ENCODE measurements at places on chromosomes 4 and X.

DNA sequence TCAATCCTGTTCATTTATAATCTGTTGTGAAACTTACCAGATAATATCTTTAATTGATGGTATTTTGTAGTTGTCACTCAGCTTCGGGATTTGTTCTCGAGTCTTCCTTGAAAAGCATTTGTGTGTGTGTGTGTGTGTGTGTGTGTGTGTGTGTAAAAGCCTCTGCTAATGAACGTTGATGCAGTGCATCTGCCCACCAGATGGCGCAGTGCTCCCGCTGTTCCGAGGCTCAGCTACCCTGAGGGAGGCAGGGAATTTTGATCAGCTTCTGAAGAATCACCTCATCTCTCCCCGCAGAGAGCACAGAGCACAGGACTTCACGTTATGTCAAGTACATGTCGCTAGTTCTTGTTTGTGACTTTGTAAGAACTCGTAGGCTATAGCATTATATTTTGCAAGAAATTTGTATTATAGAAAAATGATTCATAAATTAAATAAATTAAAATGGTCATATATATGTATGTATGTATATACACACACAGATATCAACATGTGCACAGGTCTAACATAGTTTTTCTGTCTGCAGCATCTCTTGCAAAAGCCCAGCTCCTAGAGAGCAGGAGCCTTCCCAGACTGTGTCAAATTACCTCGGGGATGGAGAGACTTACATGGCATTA is 316.7 kb upstream of the IGFBP7 start:
- H3K4me3 ChIP-seq, result no peak overlapping the region
- H3K27ac ChIP-seq, result no peak overlapping the region

DNA sequence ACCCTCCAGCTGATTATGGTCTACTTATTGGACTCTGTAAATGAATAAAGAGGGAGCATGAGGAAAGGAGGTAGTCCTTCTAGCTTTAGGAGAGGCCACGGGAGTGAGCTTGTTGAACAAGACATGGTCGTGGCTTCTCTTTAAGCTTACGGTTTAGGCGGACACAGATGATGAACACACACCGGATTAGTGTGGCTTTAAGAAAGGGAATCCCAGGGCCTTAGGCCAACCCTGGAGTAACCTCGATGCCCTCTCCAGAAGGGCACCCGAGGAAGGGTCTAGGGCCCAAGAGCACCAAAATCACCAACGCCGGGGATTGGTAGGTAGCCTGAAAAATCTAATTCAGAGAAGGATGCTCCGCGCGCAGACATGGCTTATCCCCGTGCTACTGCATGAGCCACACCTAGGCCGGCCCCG is 39.4 kb downstream of the ERVMER34-1 start:
- H3K4me3 ChIP-seq, result peak overlapping the region; percentile 75
- peak overlapping the region; percentile 33 for H3K27ac ChIP-seq
- peaks cover 6% of the 10 kb centered on the region for H3K4me1 ChIP-seq

- H3K36me3 ChIP-seq, result no peaks in the 10 kb centered on the region
- H3K27me3 ChIP-seq, result no peaks in the 10 kb centered on the region
- H3K4me3 ChIP-seq, result no peak overlapping the region
- H3K4me1 ChIP-seq, result no peaks in the 10 kb centered on the region
- no peak for DNase-seq
These were observed 70.0 kb upstream of the RLIM start for GRCh38 chrX:74684466-74684865.

DNA sequence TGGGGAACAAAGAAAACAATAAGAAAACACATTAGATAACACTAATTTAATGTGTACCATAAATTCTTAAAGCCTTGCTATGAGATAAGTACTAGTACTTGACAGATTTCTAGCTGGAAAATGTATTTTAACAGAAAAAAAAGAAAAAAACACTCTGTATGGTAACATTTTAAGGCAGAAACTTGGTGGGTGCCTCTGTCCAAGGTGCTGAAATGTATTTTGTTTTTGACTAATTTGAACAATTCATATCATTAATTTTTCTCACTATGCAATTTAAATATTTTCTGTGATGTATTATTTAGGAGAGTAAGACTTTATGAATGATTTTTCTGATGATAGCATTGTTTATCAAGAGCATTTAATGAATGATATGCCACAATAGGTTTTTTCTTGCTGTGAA is 107.5 kb downstream of the GABRG1 start:
- H3K36me3 ChIP-seq, result no peaks in the 10 kb centered on the region
- no peak overlapping the region for H3K4me3 ChIP-seq
- no peaks in the 10 kb centered on the region for H3K27me3 ChIP-seq
- no peak overlapping the region for H3K27ac ChIP-seq
- H3K4me1 ChIP-seq, result no peaks in the 10 kb centered on the region

GRCh38 chrX:95678679-95679078 is 1006.0 kb upstream of the DIAPH2 start:
- H3K36me3 ChIP-seq, result no peaks in the 10 kb centered on the region
- H3K27me3 ChIP-seq, result no peaks in the 10 kb centered on the region
- H3K4me3 ChIP-seq, result no peak overlapping the region

DNA sequence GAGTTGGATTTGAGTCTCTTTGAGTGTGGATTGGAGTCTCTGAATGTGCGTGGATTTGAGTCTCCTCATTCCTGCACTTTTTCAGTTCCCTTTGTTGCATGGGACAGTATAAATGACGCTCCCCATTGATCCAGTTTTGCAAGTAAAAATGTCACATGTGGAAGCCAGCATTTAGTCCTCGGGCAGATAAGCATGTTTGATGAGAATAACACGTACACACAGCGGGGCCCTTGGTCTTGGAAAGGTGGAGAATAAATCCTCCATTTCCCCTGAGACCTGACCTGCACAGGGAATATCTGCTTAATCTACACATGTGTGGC is 8.1 kb downstream of the P2RY8 start:
- H3K27me3 ChIP-seq, result no peaks in the 10 kb centered on the region
- no peak overlapping the region for H3K4me3 ChIP-seq
- no peak overlapping the region for H3K27ac ChIP-seq

- DNase-seq, result no peak
- H3K27me3 ChIP-seq, result no peaks in the 10 kb centered on the region
- no peak overlapping the region for H3K4me3 ChIP-seq
- no peaks in the 10 kb centered on the region for H3K4me1 ChIP-seq
- H3K27ac ChIP-seq, result no peak overlapping the region
- H3K36me3 ChIP-seq, result no peaks in the 10 kb centered on the region
These were observed 983.7 kb upstream of the PABPC4L start for GRCh38 chr4:135185256-135185655.

DNA sequence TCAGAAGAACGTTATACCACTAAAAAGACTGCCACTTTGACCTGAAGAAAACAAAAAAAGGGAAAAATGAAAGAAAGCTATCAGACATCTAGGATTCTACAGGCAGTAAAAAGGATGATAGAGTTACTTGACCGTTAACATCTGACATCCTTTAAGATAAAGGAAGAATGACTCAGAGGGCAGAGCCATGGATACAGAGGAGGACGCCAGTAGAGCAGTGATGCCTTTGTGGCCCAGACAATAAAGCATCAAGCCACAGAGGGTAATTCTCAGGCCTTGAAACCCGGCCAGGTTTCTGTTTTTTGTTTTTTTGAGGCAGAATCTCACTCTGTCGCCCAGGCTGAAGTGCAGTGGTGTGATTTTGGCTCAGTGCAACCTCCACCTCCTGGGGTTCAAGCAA is 9.5 kb upstream of the BEX1 start:
- DNase-seq, result no peak
- H3K27ac ChIP-seq, result no peak overlapping the region
- H3K4me1 ChIP-seq, result no peaks in the 10 kb centered on the region

DNA sequence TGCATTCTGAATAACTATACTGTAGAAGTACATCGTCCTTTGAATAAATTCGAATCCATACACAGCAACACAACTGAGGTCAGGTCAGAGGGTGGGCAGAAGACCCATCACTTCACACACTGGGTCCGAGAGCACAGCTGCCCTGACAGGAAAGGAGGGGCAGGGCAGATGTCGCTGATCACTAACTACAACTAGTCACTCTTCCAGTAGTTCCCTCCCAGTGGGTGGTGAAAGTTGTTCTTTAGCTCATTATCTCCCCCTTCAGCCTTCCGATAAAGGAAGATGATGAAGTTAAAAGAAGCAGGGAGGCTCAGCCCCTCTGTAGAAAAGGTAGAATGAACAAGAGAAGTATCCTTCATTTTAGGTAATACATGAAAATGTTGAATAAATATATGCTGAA is 278.9 kb downstream of the INPP4B start:
- DNase-seq, result no peak
- H3K36me3 ChIP-seq, result no peaks in the 10 kb centered on the region
- no peak overlapping the region for H3K4me3 ChIP-seq
- H3K4me1 ChIP-seq, result no peaks in the 10 kb centered on the region
- H3K27ac ChIP-seq, result no peak overlapping the region

DNA sequence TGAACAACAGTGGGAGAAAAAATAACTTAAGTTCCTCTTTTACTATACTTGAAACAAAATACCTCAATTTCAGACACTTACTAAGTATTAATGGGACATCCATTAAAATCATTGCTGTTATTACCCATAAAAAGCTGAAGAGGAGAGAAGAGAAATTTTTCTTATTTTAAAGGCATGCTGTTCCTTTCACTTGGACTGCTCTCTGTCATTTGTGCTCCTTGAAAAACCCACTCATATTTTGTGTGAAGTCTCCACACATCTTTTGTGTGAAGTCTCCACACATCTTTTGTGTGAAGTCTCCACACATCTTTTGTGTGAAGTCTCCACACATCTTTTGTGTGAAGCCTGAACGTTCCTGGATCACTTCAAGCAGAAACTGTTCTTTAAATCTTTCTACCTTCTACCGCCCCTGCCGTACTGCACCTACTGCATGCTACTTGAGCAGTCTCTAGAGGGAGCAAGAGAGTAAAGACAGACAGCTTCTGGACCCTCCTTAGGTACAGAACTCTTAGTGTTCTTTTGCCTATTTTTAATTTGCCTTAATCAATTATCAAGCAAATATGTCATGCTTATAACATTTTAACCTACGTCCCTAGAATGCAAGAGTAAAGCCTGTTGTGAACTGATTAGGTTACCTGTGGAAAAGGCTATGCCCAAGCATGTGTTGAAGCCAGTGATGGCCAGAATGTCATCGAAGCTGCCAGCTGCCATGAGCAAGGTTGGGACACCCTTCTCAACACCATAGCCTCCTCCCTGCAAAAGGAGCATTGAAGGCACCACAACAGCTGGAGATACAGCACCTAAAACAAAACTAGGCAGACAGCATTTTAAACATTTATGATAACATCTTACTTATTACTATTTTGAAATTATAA is 27.1 kb upstream of the SLC9B1 start:
- H3K36me3 ChIP-seq, result no peaks in the 10 kb centered on the region
- DNase-seq, result no peak
- H3K27ac ChIP-seq, result no peak overlapping the region
- no peaks in the 10 kb centered on the region for H3K4me1 ChIP-seq

DNA sequence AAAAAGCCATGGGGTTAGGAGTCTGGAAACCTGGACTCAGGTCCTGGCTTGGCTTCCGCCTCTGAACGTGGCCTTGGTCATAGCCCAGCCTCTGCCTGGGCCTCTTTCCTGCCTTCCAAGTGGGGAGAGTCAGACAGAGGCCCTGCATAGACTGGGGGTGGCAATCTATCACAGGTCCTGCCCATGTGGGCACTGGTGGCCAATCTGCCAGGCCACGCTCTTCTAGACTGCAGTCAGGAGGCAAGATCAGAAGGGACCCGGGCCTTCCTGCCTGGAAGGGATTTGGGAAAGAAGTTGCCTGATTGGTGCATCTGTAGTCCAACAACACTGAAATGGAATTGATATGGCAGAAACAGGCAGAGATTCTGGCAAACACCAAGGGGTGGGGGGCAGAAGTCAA is 46.1 kb downstream of the CNGA2 start:
- H3K27me3 ChIP-seq, result no peaks in the 10 kb centered on the region
- no peak overlapping the region for H3K27ac ChIP-seq
- no peak overlapping the region for H3K4me3 ChIP-seq

DNA sequence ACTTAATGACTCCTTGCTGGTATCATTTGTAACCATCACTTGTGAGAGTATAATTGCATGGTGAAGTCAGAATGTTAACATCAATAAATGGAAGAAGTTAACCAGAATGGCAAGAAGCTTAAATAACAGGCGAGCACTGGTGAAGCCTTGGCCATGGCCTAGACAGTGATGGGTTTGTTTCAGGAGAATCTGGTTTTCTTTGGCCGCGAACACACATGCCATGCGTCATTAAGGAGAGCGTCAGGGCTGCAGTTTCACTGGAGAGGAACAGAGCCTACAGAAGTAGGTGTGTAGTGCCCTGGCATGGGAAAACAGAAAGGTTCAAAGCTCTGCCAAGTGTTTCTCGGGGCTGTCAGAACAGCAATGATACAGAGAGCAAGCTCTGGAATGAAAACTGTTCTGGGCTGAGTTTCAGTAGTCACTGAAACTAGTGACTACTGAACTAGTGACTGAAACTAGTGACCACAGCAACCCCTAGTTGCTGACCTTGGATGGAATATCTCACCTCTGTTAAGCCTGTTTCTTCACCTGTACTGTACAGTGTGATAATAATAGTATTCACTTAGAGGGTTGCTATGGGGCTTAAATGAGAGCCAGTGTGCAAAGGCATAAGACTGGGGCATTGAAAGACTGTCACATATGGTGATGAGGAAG is 93.8 kb downstream of the C4orf51 start:
- H3K36me3 ChIP-seq, result no peaks in the 10 kb centered on the region
- no peak overlapping the region for H3K4me3 ChIP-seq
- H3K27ac ChIP-seq, result no peak overlapping the region
- H3K27me3 ChIP-seq, result no peaks in the 10 kb centered on the region
- peaks cover 9% of the 10 kb centered on the region for H3K4me1 ChIP-seq

DNA sequence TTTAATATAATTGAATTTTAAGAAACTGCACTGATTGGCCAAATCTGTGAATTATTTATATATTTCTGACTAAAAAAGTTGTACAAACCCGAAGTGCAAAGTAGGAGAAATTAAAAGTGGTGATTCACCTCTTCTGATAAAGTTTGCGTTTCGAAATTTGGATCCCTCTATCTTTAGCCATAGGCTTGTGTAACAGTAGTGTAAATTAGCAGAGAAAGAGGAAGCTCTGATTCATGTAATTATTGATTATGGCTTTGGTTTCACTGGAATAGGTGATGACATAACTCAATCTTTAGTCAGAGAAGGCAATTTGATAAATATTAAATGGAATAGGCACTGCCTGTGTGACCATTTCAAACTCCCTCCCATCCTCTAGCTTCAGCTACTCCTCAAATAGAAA is 717.8 kb upstream of the PCDH7 start:
- no peak overlapping the region for H3K27ac ChIP-seq
- H3K4me3 ChIP-seq, result no peak overlapping the region
- DNase-seq, result no peak
- no peaks in the 10 kb centered on the region for H3K27me3 ChIP-seq

DNA sequence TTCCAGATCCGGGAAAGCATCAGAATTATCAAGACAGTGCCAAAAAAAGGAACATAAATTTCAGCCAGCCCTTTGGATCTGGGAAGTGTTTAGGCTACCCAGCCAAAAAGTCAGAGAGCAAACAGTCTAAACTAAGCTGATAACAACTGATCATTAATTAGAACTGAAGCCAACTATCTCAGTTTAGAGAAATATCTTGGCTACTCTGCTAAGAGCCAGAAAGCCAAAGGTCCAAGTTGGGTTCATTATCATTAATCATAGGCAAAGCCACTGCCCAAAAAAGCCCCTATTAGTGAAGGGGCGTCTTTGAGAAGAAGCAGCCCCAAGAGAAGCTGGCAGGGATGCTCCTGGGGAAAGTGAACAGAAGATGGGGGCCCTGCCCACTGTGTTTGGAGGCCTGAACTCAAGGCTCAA is 37.0 kb upstream of the SHISA3 start:
- H3K27ac ChIP-seq, result peak overlapping the region; percentile 50
- H3K36me3 ChIP-seq, result no peaks in the 10 kb centered on the region
- DNase-seq, result no peak
- H3K4me3 ChIP-seq, result no peak overlapping the region
- H3K4me1 ChIP-seq, result no peaks in the 10 kb centered on the region
- no peaks in the 10 kb centered on the region for H3K27me3 ChIP-seq

- DNase-seq, result no peak
- peaks cover 11% of the 10 kb centered on the region for H3K4me1 ChIP-seq
- no peak overlapping the region for H3K4me3 ChIP-seq
- H3K27ac ChIP-seq, result no peak overlapping the region
- no peaks in the 10 kb centered on the region for H3K27me3 ChIP-seq
These were observed 68.5 kb downstream of the GALNT7 start for GRCh38 chr4:173237152-173237551.
